ENCODE measurements at places on chromosomes 7 and 10.

DNA sequence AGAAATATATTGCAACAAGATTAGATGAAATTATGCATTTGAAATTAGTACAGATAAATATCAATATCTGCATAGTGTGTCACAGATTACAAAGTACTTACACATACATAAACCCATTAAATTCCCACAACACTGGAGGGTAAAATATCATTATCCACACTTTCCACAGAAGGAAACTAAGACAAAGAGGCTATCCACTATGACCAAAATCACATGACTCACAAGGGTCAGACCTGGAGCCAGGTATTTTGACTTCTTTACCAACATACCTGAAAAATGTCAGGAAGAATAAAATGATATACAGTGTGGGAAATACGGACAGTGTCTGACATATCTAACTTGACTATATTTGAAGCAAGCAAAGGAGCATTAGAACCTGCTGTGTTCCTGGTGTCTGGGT is 34.1 kb downstream of the HYCC1 start:
- no peak for DNase-seq

DNA sequence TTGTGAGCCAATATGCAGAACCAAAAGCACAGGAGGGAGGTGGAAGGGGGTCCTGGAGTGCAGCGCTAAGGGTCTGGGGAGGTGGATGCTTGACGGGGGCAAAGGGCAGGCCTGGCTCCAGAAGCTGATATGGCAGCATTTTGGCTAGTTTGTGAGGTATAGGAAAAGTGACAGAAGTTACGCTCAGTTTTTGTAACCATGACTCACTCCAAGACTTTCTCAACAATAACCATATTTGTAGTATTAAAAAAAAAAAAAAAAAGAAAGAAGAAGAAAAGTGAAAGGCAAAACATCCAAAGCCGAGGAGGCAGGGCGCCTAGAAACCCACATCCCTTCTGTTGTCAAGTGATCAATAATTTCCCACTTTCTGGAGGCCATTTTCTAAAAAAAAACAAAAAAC is 92.3 kb downstream of the RNF216 start:
- DNase-seq: peak; percentile 82

DNA sequence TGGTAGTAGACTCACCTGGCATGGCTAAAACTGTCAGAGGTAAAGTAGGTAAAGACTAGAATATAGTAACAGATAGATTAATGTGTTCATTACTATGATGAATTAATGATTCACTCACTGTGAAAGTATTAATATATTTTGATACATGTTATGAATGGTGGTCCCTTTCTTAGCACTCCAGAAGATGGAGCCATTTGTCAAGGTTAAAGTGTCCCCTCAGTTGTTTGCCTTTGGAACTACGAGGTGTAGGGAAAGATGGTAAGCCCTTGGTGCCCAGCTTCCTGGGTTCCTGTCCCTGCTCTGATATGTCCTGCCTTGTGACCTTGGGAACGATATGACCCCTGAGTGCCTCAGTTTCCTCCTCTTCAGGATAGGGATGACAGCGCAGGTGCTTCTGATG is 49.4 kb downstream of the HTRA1 start:
- no peak for DNase-seq

DNA sequence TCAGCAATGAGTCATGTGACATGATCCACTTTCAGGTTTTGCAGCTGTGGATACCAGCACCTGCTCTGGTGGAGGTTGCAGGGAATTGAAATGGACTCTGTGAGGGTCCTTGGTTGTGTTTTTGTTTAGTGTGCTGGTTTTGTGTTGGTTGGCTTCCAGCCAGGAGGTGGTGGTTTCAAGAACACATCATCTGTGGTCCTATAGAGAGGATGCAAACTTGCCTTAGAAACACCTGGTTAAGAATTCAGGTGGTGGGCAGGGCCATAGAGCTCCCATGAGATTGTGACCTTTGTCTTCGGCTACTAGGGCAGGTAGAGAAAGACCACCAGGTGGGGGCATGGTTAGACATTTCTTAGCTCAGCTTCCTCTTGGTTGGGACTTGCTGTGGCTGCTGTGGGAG is 59.2 kb upstream of the CYP2C9 start:
- DNase-seq: no peak

DNA sequence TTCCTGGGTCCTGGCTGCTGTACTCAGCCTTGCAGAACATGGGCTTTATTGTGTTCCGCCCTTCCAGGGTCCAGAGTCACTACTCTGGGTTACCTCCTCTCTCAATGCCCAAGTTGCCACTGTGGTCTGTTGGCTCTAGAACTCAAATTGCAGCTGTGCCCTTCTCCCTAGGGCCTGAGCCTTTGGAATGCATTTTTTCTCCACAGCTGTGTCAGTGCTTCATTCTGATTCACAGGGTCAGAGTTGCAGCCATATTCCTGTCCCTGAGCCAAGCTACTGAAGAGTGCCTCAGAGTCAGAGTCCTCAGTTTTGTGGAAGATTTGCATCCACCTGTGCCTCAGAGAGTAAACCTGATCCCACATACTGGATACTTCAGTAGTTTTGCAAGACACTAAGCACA is 167.5 kb downstream of the ITGB1 start:
- peak; percentile 17 for DNase-seq

DNA sequence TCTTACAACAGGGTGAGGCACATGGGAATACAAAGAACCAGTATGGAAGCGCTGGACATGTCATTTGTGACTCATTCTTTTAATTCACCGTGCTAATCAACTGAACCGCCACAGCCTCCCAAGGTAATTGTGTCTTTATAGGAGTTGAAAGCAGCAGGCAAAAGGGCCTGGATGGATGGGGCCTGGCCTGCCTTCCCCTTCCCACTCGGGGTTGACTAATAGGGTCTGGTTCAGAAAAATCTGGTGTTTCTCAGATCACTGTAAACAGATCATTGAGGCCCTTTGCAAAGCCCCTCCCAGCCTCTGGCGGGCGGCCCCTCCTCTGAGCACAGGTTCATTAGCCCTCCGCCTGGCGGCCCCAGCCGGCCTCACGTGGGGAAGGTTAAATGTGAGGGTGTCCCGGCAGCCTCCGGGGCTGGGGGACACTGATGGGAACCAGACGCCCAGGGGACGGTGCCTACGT is 100.8 kb downstream of the EBF3 start:
- DNase-seq: no peak

DNA sequence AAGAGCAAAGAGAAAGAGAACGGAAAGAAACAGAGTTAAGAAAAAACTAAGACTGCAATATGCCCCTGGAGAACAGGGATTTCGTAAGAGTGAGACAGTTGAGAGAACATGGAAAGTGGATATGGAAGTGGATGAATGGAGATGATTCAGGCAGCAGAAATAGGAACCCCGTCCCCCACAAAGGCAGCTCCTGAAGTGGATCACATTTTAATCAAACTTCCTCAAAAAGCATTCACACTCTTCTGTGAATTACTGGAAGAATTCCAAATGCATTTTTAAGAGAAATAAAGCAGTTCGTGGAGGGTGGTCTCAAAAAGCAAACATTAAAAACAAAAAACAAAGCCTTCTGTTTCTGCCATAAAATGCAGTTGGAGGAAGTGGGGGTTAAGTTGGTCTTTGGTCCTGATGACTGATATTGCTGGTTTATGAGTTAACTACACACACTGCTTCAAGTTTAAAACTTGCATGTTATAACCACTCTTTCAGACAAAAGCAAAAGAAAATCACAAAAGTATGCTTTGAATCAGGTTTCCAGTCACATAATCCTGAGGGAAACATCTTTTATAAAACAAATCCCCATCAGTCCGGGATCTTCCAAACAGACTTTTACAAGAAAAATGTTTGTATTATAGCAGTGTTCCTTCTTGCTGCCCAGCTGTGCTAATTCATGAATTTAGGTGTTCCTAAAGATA is 214.3 kb downstream of the FANK1 start:
- DNase-seq: peak; percentile 61

DNA sequence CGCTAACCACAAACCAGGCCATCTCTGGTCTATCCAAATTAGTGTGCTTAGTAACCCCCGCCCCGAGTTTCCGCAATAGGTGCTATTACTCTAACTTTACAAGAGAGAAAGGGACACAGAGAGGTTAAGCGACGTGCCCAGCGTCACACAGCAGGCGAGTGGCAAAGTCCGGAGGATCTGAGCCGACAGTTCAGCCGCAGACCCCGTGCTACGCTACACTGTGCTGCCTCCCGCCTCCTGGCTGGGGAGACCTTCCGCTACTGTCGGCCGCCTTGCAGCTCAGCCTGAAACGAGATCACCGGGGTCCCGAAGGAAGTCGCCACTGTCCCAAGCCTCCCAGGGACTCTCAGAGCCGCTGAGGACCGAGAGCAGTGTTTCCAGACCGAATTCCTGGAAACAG is 799 bp downstream of the INTS1 start:
- DNase-seq: no peak

- DNase-seq: no peak
Measured at GRCh38 chr10:11863353-11864109, 40.4 kb downstream of the PROSER2 start.

DNA sequence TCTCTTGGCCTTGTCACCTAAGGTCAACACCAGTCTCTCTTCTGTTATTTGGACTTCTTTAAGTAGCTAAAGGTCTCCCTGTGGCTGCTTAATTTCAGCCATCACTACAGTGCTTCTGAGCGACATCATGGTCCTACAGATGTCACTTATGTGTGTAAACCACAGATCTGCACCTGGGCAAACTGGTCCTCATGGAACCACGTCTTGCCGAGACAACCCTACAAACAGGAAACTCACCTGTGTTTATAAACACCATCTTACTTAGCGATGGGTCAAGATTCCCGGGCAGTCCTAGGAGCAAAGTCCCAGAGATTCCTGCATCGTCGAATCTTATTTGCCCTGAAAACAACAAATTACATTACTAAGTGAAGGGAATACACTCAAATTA is 27.8 kb downstream of the KLF6 start:
- no peak for DNase-seq

Measured in fibroblast of lung (primary cell).